ENCODE measurements at places on chromosomes 7 and 10.
A peak's percentile ranks its signal among the peaks of the same experiment; 100 is the strongest.

DNA sequence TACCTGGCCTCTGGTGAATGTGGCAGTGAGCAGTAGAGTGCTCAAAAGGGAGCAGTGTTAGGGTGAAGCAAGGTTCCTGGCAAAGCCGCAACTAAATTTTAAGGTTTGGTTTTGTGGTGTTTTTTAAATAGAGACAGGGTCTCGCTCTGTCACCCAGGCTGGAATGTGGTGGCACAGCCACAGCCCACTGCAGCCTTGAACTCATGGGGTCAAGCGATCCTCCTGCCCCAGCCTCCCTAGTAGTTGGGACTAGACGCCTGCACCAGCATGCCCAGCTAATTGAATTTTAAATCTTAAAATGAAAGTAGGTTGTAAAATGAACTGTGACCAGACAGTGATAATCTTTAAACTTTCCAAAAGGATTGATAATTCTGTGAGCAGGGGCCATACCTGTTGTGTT lies 130.4 kb downstream of the CCNY start:
- DNase-seq: no peak

DNA sequence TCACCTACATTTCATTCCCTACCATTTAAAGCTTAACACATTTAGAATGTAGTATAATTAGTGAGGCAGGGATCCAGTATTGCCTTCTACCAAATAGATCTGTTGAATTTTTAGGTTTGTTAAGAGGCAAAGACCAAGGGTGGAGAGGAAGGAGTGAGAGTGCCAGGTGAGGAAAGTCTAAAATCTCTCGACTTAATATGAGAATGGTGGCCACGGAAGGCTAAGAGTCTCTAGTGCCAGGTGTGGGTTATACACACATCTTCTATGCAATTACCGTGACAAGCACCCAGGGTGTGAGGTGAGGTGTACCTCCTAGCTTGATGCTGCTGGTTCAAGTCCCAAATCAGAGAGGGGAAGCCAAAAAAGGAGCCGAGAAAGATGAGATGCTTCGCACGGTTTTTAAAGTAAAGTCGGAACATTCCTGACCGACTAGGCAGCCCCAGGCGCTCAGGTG lies 439 bp downstream of the IQUB start:
- DNase-seq: no peak

DNA sequence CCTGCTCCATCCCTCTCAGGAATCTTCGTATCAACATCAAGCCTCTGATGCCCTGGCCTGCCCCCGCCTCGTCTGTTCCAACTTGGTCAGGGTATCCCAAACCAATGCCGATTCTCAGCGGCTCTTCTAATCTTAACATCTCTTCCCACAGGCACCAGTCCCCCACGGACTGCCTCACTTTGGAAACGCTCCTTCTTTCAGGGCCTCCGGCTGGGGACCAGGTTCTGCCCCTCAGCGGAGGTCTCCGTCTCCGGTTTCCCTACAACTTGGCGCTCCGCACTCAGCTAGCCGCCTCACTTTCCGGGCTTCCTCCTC lies 488 bp downstream of the ABCF2 start:
- no peak for DNase-seq

DNA sequence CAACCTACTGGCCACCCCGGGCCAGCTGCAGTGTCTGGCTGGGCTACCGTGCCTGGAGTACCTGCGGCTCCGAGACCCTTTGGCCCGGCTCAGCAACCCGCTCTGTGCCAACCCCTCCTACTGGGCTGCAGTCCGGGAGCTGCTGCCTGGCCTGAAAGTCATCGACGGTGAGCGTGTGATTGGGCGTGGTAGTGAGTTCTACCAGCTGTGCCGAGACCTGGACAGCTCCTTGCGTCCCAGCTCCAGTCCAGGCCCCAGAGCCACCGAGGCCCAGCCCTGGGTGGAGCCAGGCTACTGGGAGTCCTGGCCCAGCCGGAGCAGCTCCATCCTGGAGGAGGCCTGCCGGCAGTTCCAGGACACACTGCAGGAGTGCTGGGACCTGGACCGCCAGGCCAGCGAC lies 4.2 kb downstream of the RARRES2 start:
- DNase-seq: no peak

- DNase-seq: no peak
Observed at GRCh38 chr10:77455561-77455960, 182.0 kb downstream of the KCNMA1 start.

DNA sequence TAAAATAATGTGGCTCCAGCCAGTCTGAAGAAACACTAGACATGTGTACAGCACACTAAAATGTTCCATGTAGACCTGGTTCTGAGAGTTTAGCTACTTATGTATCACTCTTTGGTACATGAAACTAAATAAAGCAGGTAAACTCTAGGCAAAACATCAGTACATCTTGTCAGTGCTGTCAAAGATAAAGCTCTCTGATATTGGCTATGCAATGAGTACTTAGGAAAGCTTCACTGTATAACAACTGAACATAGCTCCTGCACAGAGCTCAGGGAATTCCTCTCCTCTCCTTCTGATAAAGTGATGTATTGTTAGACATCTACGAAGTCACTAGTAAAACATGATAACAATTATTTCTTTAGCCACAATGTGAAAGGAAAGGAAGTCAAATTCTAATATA lies 3.5 kb downstream of the LRRN3 start:
- DNase-seq: no peak

DNA sequence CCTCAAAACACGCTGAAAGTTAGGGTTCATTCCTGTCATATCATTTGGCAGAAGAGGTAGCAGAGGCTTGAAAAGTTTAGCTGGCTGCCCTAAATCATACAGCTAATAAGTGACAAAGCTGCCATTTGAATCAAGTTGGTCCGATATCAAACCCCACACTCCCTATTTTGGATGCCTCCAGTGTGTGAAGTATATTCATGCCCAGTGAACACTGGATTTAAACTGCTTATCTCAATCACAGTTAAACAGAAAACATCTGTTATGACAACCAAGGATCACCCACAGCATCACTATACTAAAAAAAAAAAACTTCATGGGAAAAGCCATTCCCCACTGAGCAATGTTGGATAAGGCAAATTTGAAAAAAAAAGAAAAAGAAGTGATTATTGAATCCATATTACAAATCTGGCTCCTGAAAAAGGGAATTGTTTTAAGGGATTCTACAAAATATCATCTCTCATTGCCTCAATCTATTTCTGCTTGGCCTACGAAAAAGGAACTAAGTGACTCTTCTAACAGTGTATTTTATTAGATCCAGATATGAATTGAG lies 48.3 kb downstream of the ABCB1 start:
- no peak for DNase-seq

DNA sequence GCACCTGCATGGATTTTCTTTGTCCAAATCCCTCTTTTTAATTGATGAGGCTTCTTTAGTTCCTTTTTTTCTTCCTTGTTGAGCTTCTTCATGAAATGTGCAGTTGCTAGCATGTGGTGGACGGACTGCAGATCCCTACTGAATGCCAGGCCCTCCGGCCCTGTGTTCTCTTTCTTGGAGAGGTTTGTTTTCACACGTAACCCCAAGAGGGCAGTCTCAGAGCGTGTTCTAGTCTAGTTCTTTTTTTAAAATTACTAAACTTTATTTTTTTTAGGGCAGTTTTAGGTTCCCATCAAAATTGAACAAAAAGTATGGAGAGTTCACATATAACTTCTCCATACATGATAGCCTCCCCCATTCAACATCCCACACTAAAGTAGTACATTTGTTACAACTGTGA lies 190.0 kb downstream of the CFTR start:
- DNase-seq: no peak

- DNase-seq: no peak
Observed at GRCh38 chr10:1374511-1375345, 318.5 kb downstream of the WDR37 start.

DNA sequence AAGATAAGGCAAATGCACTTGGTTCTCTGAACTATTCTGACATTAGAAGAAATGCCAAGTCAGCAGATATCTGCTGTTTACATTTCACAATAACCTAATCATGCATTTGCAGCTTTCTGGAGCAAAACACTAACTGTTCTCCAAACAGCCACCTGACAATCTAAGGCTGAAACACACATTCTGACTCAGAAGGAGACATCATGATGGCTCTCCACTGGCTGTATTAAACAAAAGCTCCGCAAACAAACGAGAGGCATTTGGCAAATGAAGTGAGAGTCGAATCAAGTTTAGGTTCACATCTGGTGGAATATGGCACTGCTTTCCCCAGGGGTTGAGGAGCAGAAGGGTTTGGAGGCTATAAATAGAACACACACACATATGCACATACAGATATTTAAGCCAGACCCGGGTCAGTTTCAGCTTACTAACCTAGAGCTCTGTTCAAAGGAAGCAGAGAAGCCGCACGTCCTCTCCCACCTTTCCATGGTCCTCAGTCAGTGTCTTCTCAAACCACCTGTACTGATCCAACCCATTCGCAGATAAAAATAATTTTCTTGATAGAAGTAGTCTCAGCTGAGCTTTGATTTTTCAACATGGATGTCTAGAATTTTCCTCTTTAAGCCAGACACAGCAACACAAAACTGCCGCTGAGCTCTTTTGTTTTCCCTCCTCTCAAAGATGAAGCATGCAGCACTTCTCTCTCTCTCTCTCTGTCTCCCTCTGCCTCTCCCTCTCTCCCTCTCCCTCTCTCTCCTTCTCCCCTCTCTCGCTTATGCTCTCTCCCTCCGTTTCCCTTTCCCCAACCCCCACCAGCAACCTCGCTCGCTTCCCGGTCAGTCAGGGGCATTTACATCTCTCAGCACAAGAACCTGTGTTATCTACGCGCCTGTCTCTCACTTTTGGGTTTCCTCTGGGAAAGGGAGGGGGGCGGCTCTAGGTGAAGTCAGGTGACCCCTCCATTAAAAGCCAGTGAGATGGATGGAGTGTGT lies 682.8 kb downstream of the MAGI2 start:
- no peak for DNase-seq

GRCh38 chr7:112452102-112452888 lies 2.0 kb downstream of the IFRD1 start:
- DNase-seq: peak; percentile 69

- DNase-seq: peak; percentile 48
Observed at GRCh38 chr10:83373671-83374070, 765.6 kb upstream of the GHITM start.

- DNase-seq: peak; percentile 14
Observed at GRCh38 chr7:121394709-121395140, 1.4 kb downstream of the FAM3C start.

DNA sequence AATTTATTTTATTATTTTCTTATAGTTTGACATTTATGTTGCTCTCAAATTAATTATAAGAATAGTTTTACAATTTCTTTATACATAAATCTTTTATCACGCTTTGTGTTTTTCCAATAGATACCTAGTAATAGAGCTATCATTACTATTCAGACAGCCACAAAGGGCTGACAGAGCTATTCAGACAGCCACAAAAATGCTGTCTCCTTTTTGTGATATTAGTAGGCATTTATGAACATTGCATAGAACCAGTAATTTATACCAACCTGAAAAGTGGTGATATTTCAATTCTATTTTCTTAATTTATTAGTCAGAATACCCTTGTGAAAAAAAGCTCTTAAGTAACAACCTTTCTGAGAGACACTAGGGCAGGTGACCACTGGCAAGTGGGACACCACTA lies 34.2 kb upstream of the IGFBP3 start:
- no peak for DNase-seq

DNA sequence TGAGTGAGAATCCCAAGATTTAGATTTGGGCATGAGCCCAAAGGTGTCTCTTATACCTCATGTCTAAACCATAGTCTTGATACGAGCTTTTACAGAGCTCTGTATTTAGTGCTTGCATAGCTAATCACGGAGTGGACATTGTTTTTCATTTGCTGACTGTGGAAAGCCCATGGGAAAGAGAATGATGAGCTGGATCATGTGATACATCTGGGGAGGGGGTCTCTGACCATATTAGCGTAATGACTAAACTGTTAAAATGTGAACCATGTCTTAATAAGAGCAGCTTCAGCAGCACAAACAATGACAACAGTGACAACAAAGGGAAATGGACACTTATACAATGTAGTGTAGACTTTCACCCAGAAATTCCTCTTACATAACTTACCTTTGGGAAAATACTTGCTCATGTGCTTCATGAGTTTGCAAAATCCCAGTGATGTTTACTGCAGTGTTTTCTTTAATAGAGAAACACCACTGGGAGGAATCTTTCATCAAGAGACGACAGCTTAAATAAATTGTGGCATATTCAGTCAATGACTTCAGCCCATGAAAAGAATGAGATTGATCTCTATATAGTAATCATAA lies 44.0 kb upstream of the ITGB1 start:
- peak; percentile 55 for DNase-seq

GRCh38 chr7:15016766-15017165 lies 114.2 kb upstream of the DGKB start:
- no peak for DNase-seq

DNA sequence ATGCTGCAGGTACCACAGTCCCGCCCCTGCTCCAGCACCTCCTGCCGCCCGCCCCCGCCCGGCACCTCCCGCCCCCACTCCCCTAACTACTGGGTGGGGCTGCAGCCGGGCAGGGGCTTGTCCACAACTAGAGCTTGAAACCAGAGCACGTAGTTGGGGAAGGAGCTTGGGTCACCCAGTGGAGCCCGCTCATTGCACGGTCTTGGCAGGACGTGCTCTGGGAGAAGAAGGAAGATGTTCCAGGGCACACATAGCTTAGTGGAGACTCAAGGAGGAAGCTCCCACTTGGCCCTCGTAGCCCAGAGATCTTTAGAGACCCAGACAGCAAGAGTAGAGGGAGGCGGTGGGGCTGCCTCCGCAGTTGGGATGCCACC lies 692 bp downstream of the IGFBP1 start:
- no peak for DNase-seq

GRCh38 chr7:24713850-24714675 lies 43.2 kb downstream of the GSDME start:
- no peak for DNase-seq

DNA sequence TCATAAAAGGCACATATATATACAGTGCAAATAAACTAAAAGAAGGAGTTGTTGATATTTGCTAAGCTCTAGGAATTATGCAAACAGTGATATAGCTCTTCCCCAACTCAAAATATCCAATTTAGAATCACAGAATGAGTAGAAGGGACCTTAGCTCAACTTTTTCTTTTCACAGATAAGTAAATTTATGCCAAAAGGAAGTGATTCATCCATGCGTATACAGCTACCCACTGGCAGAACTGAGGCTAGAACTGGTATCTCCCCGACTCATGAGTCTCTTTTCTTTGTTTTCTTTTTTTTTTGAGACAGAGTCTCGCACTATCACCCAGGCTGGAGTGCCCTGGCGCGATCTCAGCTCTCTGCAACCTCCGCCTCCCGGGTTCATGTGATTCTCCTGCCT lies 54.2 kb upstream of the SVIL start:
- DNase-seq: peak; percentile 80
